ENCODE measurements at places on chromosomes 16 and 17.

DNA sequence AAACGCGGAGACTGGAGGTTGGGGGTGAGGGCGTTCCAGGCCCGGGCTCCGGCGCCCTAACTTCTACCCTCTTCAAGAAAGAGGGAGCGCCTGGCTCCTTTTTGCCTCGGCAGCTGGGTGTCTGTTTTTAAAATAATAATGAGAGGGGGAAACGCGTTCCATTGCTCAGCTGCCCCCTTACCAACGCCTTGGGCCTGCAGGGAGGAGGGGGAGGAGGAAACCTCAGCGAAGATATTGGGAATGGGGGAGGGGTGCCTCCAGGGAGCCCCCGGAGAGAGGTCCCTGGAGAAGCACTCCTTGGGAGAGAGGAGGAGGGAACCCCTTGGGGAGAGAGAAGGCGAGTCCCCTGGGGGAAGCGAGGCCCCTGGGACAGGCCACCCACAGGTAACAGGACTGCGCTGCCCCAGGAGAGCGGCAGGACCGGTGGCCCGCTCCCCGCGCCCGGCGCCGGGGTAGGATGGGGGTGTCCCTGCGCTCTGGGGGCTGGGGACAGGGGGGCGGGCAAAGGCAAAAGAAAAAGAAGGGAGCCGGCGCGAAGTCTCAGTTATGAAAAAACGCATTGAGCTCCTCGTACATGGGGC is 2.7 kb downstream of the NEUROD2 start:
- DNase-seq = no peak

- DNase-seq = no peak
These were observed 39.0 kb downstream of the GRB2 start for GRCh38 chr17:75366432-75366831.

DNA sequence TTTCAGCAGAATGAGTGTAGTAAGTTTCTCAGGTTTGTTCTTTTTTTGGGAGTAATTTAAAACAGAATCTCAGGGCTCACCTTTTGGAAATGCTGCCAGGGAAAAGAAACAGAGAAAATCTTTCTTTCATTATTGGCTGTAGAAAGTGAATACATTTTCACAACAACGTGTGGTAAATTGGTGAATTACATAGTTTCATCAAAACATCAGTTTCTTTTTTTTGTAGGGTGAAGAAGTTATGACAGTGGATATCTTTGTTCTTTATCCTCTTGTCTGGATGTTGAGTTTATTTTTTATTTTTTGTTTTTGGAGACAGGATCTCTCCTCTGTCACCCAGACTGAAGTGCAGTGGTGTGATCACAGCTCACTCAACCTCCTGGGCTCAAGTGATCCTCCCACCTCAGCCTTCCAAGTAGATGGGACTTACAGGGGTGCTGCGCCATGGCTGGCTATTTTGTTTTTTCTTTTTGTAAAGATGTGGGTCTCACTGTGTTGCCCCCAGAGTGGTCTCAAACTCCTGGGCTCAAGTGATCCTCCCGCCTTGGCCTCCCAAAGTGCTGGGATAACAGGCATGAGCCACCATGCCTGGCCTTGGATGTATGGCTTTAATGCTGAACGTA is 2.4 kb downstream of the ZNF267 start:
- no peak for DNase-seq

DNA sequence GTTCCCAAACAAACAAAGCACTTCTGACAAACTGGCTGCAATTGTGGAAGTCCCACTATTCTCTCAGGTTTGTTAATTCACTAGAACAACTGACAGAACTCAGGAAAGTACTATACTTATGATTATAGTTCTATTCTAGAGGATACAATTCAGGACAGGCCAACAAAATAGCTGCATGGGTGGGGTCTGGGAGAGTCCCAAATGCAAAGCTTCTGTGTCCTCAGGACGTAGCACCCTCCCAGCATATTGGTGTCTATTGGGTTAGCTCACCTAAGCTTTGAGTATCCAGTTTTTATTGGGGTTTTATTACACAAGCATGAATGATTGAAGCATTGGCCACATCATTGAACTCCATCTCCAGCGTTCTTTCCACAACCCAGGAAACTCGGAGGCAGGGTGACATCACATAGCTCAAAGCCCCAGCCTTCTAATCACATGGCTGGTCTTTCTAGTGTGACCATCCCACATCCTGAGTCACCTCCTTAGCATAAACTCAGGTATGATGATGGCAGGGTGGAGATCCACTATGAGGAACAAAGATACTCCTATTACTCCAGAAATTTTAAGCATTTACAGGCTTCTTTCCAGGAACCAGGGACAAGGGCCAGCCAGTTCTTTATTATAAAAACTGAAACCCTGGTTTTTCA is 43.9 kb upstream of the CCNF start:
- no peak for DNase-seq
